Astrocyte of the hippocampus (primary cell): ENCODE measurements at places on chromosomes 3 and 15.

DNA sequence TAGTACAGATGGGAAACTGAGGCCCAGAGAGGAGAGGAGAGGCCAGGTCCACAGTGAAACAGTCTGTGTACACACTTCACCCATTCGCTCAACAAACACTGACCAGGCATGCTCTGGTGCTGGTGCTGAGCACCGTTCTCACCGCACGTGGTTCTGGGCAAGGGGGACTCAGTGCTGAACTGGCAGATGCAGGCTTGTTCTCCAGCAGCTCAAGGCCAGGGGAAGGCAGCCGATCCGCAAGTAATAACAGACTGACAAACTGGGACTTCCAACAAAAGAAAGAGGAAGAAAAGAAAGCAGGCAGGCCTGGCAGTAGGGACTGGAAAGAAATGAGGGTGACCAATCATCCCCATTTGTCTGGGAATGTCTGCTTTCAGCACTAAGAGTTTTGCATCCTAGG, 25.6 kb upstream of the LINGO1 start:
- no peak for DNase-seq

GRCh38 chr3:143362115-143362991, 242.8 kb downstream of the CHST2 start:
- peak; percentile 7 for DNase-seq

DNA sequence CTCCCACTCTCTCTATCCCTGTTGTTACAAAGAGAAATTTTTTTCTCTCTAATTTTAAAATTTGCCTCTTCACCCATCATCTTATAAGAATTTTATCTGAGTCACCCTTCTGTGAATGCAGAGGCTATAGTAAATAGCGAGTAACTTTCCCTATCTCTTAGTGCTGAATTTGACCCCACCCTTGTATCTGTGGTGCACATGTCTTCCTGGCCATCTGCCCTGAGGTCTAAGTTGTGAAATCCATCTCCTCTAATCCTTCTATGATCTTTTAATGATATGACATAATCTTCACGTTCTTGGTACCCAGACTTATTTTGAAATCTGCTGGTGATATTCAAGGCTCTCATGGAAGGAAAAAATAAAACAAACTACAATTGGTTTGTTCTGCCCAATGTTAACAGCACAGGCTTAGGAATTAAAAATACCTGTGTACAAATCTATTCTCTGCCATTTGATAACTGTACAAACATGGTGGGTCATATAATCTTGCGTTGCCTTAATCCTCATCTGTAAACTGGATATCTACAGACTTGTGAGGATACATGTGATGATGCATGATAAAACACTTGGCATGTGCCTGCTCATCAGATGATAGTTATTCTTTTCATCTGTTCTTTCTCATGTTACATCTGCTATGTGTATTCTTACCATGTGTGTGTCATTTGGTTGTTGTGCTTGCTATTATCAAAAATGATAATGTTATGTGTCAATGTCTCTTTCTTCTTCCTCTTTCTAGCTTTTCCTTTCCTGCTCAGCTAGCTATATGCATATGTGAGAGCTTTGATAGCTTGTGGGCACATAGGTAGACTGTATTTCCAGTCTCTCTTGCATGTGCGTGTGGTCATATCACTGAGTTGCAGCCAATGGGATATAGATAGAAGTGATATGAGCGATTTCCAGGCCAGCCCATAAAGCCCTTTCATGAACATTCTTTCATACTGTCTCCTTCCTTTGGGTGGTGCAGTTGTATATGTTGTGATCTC, 13.7 kb upstream of the CCR3 start:
- no peak for DNase-seq

DNA sequence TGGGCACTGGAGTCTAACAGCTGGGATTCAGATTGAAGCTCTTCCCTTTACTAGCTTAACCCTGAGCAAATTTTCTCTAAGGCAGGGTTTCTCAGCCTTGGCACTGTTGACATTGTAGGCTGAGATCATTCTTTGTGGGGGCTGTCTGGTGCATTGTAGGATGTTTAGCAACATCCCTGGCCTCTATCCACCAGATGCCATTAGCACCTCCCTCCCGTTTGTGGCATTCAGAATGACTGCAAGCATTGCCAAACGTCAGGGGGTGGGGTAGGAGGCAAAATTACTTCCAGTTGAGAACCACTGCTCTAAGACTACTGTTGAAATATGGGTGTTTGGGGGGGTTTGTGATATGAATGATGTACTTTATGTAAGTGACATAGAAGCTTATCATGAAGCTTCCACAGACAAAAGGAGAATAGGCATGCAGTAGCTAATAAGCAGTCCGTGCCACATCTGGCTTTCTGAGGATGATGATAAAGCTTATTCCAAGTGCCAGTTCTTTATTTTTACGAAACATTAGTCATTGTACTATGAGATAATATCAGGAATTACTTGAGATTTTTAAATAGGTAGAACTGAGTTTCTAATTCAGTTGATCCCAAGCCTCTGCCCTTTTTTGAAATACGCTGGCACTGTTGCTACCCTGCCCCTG, 39.3 kb downstream of the NKIRAS1 start:
- DNase-seq, result peak; percentile 80

DNA sequence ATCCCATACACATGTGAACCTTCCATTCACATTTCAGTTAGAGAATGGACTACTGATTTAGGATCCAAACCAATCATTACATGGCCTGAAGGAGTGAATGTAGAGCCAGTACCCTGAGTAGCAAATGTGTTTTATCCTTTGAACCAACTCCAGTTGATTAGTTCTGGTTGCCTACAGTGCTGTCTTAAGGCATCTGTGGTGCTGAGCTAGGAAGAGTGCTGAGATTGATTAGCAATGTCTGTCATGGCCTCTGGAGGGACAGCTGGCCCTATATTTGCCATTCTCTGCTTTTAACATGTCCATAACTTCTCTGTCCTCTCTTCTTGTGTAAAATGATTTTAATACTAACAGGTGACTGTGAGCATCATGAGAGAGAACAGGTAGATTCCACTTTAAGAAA, 11.1 kb downstream of the LRTM1 start:
- DNase-seq, result no peak

DNA sequence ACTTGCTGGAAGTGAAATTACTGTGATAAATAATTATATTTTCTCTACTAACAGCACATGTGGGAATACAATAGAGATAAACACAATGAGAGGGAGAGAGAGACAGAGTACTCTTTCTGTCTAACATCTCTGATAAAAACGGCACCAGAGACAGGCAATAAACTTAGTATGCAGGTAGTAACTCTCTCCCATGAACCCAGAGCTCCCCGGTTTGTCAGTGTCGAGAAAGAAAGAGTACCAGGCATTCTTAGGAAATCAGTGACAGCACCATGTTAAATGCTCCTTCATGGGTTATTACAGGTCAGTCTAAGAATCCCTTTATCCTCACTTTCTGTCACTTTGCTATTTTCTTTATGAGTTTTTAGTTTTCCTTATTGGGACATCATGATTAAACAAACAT, 110.7 kb upstream of the EPHA3 start:
- peak; percentile 14 for DNase-seq

DNA sequence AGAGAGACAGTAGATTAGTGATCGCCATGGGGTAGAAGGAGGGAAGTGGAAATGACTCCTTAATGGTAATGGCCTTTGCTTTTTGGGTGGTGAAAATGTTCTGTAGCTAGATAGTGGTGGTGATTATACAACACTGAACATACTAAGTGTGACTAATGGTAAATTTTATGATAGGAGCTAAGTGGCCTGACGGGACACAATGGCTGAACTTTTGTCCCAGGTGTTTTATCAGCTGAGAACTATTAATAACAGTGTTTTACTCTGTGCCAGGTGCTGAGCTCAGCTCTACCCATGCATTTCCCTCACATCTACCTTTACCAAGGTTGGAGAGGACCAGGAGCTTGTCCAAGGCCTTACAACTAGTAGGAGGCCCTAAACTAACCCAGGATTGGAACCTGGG, 66.8 kb downstream of the TRIM71 start:
- no peak for DNase-seq

DNA sequence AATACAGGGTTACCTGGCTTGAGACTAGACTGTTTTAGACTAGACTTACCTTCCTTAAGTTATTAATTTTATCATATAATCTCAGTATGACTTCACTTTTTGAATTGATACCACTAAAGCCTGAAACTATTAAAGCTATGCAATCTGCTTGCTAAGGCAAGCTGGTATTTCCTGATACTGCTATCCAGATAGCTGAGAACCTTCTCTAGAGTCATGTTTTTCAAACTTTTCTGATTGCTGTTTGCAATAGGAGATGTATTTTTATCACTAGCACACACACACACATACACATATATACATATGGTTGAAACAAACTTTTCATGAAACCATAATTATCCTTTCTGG, 9.3 kb upstream of the MAGI1 start:
- DNase-seq, result no peak

DNA sequence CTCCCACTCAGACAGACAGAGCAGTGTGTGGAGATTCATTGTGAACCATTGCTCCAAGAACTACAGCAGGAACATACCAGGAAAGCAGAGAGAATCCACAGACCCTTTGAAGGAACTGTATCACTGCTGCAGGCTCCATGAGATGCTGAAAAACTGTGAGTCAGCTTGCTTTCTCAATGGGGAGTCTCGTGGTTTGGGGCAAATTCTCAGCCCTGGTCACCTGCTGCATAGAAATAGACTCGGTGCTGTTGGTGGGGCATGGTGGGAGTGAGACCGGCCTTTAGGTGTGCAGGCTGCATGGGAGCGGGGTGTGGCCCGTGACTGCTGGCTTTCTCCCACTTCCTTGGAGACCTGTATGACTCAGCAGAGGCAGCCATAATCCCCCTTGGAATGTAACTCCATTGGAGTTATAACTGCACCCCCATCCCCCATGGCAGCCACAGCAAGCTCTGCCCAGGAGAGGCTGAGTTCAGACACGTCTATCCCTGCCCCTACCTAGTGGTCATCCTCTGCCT, 35.6 kb downstream of the ALCAM start:
- peak; percentile 93 for DNase-seq

GRCh38 chr3:151146731-151147091, 56.3 kb downstream of the GPR171 start:
- peak; percentile 9 for DNase-seq

DNA sequence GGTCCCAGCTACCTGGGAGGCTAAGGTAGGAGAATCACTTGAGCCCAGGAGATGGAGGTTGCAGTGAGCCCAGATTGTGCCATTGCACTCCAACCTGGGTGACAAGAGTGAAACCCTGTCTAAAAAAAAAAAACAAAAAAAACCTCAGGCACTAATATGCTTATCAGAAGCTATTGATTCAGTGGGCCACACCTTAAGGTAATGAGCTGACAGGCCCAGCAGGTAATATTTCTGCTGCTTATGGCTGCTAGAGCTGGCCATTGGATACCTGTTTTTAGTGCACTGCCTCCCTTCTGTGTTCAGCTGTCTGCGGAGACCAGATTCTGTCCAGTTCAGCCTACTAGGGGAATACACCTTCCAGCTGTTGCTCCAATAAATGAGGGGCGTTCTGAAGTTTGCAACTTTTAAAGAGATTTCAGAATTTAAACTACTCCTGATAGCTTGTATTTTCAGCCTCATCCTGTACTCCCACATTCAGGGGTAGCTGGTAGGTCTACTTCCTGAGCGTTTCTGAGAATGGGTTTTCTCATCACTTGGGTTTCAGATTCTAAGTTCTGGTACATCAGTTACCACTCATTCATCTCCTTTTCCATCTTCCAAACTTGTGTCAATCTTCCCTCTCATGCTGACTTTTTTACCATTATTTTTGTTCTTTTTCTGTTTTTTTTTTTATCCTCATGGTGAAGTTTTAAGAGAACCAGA, 69.0 kb downstream of the ATP11B start:
- no peak for DNase-seq

DNA sequence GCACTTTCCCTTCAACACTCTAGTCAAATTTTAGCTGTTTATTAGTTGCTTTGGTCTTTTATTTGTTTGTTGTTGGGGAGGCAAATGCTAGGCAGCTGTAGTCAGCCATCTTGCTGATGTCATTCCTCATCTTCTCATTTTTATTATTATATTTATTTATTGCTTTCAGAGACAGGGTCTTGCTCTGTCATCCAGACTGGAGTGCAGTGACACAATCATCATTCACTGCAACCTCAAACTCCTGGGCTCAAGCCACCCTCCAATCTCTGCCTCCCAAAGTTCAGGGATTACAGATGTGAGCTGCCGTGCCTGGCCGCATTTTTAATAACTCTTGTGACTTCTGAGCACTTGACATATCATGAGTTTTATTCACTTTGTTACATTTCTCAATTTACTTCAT, 441.4 kb downstream of the DIPK2A start:
- no peak for DNase-seq

- DNase-seq, result no peak
Measured at GRCh38 chr15:67186226-67186649, 68.2 kb downstream of the AAGAB start.

GRCh38 chr3:113717308-113717707, 20.9 kb upstream of the USF3 start:
- DNase-seq, result no peak

DNA sequence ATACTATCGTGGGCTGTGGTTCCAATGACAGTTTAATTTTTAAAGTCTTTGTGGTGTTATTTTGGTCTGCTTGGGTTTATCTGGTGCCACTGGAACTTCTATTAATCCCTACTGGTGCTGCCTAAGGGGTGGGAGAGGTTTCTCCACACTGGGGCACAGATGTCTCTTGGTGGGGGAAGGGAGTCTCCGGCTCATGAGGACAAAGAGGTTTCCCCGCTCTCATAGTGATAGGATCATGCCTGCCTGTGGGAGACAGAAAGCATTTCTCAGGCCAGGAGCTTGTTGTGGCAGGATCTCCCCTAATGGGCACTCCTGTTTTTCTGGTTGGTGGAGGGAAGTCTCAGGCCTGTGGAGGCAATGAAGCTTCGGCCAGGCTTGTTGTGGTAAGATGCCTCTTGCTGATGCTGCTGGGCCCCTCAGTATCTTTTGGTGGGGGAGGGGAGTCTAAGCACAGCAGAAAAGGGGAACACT, 84.3 kb upstream of the THRB start:
- DNase-seq, result no peak

GRCh38 chr3:127304121-127304744, 16.4 kb upstream of the PRR20G start:
- DNase-seq, result no peak

- no peak for DNase-seq
Measured at GRCh38 chr3:57234613-57235575, 7.4 kb downstream of the APPL1 start.

DNA sequence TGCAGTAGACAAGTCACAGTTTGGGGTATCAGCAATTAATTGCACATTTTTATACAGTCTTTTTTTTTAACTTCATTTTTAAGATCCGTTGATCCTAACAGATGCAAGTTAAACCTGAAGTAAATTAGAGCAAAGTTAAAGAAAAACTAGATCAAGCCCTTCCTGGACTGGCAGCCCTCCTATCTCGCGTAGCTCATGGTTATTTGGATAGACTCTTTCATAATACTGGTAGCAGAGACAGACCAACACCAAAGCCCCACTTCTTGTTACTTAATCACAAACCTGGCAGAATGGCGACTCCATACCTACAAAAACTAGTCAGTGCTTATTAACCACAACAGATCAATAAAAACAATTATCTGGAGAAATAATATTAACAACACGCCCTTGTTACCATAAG, 26.8 kb downstream of the SOX2 start:
- no peak for DNase-seq

DNA sequence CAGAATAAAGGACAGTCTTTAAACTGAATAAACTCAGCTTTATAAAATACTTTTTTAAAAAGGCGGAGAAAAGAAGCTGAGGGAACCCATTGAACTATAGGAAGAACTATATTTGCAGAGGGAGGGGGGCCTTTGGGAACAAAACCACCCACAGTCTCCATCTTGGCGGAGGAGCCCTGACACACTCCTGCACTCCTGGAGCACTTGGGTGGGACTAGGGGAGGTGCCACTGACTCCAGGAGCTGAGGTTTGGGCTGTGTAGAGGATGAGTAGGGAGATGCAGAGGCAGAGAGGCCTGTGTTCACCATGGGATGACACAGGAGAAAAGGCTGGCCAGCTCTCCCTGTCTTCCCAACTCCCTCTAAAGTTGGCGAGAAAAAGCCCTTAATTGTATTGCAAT, 35.8 kb downstream of the IFT122 start:
- DNase-seq, result no peak
